ENCODE measurements at places on chromosomes 7 and 10.

DNA sequence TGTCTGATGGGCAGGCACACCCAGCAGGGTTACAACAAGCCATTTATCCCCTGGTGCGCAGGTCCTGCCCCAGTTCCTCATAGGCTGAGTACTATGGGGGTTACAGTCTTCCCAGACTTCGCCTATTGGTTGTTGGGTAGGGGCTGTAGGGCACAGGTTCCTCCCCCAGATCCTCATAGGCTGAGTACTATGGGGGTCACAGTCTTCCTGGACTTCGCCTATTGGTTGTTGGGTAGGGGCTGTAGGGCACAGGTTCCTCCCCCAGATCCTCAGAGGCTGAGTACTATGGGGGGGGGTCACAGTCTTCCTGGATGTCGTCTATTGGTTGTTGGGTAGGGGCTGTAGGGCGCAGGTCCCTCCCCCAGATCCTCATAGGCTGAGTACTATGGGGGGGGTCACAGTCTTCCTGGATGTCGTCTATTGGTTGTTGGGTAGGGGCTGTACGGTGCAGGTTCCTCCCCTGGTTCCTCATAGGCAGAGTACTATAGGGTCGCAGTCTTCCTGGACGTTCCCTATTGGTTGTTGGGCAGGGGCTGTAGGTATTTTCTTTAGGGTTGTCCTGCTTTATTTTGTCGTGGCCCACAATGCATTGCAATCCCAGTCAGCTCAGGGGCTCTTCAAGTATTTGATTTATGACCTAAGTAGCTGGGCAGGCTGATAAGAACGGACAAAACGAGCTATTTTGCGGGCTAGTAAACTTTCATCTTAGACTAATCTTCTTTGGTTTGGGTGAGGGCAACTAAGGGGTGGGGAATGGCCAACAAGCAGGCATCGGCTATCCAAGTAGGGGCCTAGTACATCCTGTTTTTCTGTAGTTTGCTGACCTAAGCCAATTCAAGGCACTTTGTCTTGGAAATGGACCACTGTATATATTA, 3.4 kb downstream of the LRRC27 start:
- no peak for DNase-seq

GRCh38 chr10:86020134-86020533, 346.5 kb downstream of the GRID1 start:
- no peak for DNase-seq

DNA sequence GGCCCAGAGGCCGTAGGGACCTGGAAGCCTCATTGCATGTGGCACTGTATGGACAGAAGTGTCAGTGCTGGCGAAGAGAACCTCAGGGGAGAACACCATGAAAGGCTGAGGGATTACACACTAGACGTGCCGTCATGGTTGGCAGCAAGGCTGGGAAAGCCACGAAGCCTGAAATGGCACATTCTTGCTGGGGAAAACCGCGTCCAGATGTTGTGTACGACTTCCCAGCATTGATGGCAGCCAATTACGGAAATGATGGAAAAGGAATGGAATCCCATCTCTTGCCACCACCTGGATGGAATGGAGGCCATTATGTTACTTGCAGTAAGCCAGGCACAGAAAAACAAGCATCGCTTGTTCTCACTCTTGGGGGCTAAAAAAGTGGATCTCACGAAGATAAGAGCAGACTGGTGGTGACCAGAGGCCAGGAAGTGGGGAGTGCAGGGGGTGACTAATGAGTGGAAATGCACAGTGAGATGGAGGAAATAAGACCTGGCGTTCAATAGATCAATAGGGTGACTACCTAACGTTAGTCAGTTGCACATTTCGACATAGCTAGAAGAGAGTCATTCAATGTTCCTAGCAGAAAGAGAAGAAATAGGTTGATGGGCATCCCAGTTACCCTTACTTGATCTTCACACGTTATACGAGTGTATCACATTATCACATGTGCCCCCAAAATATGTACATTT, 14.6 kb upstream of the PWWP2B start:
- DNase-seq: peak; percentile 20

GRCh38 chr10:44183667-44184632, 200.9 kb downstream of the CXCL12 start:
- peak; percentile 42 for DNase-seq

GRCh38 chr10:51804866-51805265, 105.5 kb upstream of the CSTF2T start:
- peak; percentile 9 for DNase-seq

DNA sequence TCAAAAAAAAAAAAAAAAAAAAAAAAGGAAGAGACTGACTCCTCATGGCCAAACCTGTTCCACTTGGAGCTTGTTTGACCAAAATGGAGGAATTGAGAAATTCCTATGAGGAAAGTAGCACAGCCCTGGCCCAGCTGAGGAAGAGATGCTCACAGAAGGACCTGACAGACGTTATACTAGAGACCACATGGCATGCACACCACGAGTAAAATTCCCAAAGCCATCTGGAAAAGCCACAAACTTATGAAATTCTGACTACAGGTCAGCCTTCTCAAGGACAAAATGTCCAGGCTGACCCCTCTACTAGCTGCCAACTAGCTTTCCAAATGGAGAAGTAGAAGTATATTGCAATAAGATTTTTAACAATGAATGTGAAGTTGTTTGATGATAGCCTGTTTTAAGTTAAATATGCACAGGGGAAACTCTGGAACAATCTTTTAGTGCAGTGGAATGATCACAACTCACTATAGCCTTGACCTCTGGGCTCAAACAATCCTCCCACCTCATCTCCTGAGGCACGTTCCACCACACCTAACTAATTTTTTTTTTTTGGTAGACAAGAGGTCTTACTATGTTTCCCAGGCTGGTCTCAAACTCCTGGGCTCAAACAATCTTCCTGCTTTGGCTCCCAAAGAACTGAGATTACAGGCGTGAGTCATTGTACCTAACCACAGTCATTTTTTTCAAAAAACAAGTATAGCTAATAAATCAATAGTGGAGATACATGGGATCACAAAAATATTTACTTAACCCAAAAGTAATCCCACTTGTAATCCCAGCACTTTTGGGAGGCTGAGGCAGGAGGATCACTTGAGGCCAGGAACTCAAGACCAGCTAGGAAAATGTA, 75.7 kb downstream of the AKR1D1 start:
- DNase-seq: no peak

DNA sequence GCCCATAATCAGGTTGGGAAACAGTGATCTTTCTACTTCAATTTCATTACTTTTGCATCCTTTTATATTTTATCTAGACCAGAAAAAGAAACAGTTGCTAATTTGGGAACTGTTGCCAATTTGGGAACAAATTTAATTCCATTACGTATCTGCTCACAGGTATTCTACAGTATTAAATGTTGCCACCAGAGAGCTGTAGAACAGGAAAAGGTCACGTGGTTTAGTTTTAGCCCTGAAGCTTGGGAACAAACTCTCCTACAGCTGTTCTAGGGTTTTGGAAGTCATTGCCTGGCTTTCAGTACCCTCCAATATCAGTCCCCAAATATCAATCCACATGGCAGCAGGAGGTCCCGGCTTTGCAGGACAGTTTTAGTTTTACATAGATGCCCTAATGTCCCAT, 172.7 kb downstream of the DGKI start:
- DNase-seq: no peak

DNA sequence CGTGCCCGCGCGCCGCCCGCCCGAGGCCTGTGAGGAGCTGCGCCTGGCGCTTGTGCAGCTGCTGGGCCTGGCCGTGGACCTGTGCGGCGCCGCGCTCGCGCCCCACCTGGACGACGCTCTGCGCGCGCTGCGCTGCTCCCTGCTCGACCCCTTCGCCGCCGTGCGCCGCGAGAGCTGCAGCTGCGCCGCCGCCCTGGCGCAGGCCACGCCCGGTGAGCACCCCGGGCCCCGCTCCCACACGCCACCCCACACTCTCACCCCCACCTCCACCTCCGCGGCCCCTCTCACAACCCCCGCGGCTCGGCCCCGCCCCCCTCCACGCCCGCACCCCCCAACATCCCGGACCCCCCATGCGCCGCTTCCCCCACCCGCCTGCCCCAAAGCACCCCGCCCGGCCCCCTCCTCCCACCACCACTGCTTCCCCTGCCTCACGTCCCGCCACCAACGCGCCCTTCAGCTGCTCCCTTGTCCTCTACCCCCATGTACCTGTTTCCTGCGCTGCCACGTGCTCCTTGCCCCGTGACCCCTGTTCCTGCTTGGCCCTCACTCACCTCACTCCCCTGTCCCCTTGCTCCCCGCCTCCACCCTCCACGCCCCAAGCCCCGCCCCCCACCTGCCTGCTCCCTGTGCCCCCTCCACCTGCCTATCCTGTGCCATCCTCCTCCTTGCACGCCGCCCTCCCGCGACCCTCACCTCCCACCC, at the start of gene PRKAR1B:
Gene PRKAR1B (minus strand): TSS at position 178 of the 702 bp plus-strand sequence. CDS start 15,776 bp downstream, outside the sequence.
- no peak for DNase-seq

DNA sequence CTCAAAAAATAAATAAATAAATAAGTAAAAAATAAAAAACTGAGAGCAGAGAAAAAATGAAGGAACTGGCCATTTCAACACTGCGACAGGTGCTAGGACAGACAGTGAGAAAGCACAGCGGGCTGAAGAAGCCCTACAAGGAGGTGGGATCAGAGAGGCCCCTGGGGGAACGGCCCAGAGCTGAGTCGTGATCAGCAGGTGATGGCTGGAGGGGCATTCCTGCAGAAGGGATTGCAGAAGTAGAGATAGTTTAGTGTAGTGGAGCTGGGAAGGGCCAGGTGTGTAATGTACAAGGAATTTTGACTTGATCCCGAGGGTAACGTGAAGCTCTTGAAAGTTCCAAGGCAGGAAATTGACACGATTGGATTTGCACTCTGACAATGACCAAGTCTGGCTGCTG, 112.1 kb downstream of the CUL2 start:
- DNase-seq: no peak

GRCh38 chr10:26681076-26681475, 16.4 kb upstream of the PDSS1 start:
- no peak for DNase-seq

DNA sequence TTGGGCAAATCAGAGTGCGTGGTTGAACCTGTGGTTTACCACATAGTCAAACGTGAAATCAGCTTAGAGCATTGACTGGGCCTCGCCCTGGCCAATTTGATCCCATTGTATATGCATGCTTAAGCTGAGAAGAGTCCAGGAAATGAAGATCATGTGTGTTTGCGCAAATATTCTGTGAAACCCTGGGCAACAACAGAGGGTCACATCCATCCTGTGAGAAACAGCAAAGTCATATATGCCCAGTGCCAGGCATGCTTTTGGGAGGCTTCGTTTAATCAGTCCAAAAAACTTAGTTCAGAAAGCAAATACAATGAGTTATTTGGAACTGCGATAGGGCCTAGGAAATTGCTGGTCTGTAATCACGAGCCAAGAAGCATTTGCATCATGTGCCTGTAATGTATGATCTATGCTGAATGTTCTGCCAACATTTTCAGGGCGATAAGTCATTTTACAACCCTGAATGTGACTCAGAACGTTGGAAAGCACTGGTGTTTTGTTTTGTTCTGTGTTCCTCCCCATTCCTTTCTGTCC, 412.1 kb upstream of the CELF2 start:
- peak; percentile 32 for DNase-seq

DNA sequence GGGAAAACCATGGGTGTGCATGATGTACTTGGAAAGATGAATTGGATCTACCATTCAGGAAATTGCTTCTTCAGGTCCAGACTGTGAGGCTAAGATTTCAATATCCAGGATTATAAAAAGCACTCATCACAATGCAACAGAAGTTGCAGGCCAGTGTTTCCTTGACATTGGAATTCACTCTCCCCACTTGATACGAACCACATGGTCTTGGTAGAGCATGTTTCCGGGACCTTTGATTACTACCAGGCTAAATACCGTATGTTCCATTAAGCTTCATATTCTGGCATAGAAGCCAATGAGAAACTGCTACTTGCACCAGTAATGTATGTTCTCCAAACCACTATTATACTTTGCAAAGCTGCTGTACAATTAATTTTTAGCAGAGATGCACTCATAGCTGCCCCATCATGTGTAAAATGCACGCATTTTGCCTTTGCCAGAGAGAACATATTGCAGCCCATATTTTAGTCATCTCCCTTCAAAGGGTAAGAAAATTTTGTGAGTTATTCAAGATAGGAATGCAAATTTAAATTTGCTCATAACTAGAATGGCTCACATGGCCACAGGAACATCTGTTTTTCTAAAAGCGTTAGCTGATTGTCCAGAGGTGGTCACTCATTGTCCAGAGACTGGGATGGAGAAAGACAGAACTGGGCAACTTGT, 8.1 kb downstream of the FRMD4A start:
- no peak for DNase-seq

DNA sequence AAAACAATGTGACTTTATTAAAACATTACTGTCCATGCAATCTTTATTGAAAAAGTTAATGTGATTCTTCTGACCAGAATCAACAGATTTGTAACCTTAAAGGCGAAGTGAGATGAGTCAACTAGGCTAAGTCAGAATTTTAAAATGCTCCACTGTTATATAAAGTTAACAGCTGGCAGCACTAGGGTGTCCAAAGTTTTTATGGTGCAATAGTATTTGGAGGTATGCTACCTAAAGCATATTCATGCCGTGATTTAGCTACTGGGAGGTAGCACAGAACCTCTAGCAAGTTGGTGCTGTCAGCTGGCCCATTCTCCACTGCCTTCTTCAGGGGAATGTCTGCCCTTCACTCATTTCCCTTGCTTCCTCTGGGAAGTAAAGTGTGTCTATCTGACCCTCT, 126.7 kb downstream of the RAPGEF5 start:
- no peak for DNase-seq

GRCh38 chr10:117757086-117757720, 214.7 kb downstream of the EMX2 start:
- no peak for DNase-seq

GRCh38 chr7:15043931-15044330, 141.4 kb upstream of the DGKB start:
- DNase-seq: no peak

DNA sequence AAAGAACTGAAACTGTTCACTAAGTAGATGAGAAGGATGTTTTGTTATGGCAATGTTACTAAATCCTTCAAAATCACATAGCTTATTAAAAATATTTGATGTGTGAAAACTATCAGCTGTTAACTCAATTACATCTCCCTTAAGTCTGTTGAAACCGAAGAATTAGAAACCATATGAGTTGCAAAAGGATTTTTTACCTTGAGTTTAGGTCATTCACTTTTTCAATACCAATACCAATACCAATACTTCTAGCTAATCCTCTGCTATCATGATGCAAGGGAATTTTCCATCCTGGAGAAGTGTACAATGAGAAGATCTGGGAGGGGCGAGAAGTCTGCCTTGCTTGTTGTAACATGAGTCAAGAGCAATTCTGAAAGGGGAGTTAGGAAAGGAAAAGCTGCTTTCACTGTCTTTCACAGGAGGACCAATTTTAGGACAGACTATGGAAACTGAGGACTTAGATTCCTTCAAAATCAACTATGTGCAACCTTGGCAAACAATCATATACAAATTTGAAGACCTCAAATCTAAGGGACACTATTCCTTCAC, 199.7 kb downstream of the IMMP2L start:
- DNase-seq: peak; percentile 48

- DNase-seq: no peak
Observed at GRCh38 chr7:133642907-133643306, 390.0 kb downstream of the EXOC4 start.

GRCh38 chr10:78017856-78018255, 11.5 kb downstream of the POLR3A start:
- DNase-seq: no peak

- DNase-seq: no peak
Observed at GRCh38 chr7:92944633-92945032, 108.3 kb upstream of the CDK6 start.

All from HFFc6 (cell line).